Inflammatory macrophage (primary cell): ENCODE measurements at places on chromosomes 6 and 20.

DNA sequence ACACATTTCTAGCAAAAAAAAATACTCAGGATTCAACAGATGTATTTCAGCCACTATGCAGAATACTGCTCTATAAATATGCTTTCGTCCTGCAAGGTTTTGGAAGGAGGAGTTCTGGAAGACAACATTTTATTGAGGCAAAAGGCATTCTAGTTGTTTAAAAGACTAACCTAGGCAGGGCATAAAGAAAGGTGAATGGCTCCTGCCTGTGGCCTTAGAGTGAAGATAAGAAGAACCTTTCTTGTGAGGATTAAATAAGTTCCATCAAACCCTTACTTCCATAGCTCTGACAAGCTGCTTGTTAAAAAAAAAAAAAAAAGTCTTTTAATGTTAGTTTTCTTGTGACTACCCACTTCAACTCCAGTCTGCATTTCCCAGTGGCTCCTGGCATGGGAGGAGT, 139.8 kb downstream of the ADGRB3 start:
- no peak for DNase-seq

GRCh38 chr6:142399739-142400138, 97.9 kb downstream of the ADGRG6 start:
- no peak for DNase-seq

DNA sequence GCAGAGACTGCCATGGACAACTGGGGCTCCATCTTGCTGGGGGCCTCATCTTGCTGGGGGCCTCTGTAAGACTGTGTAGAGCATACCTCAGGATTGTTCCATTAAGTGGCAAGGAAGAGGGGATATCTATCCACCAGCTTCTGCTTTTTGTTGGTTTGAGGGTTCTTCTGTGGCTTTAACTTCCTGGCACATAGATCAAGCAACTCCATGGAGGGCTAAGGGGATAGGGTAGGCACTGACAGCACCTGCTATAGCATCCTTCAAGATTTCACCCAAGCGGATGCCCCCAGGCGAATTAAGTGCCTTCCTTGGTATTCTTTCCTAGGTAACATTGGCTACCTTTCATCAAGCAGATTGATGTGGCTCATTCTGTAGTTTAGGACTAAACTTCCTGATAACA, 3.8 kb upstream of the LRRN4 start:
- no peak for DNase-seq

DNA sequence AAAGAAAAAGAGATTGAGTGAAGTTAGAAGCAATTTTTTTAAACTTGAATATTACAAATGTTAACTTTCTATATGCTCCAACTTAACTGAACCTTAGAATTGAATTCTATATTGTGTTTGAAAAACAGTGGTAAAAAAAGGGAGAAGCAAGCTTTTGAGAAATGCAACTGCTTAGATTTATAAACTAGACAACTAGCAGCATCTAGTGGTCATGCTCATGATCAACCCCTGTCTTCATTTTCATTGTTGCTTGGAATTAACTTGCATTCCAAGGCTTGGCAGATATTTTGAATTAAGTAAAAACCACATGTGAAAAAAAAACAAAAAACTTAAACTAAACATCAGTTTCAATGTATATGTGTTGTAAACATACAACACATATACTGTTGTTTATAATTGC, 113.1 kb downstream of the C6orf58 start:
- no peak for DNase-seq

DNA sequence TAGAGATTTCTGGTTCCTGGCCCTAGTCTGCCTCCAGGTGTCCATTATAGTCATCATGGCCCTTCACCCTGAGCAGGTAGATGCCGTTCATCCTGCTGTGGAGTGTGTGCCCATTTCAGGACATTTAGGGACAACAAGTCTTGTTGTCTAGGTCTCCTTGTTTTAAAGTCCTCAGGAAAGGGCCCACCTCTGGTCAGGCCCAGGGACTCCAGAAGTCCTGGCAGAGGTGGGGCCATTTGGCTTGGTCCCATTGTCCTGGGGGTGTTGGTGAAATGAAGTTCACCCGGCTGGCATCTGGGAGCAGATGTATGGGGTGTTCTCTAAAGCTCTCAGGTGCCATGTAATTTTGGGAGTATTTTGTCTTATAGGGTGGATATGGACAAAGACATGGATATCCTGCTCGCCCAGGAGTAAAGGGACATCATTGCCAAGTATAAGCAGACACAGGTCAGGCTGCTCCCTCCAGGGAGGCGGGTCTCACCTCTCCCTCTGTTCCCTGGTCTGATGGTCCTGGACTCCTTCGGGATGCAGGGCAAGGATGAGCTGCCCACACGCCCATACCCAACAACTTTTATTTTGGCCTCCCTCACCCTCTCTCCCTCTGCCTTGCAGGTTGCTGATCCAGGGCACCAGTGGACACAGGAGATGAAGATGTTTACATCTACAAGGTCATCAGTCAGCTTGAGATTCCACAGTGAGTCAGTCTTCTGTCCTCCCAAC, 31.7 kb upstream of the MAS1L start:
- DNase-seq = no peak

- no peak for DNase-seq
These were observed 94.9 kb downstream of the JARID2 start for GRCh38 chr6:15340775-15341174.

DNA sequence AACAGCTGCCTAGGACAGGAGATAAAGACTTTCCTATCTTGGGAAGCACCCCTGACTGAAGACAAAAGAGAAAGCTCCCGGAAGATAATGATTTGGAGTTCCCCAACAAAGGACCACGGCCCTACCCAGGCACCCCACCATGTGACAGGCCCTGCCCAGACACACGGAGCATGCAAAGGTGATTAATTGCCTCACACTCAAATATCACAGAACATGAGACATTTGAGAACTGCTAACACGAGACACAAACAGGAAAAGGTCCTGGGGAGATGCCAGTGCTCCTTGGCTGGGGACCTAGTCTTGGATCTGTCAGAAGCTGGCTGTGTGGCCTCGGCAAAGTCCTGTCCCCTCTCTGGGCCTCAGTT, 82.5 kb upstream of the PTPN1 start:
- no peak for DNase-seq

GRCh38 chr6:135534773-135535380, 37.3 kb upstream of the AHI1 start:
- DNase-seq = no peak

GRCh38 chr6:170081556-170081955, 209.3 kb downstream of the DLL1 start:
- no peak for DNase-seq

DNA sequence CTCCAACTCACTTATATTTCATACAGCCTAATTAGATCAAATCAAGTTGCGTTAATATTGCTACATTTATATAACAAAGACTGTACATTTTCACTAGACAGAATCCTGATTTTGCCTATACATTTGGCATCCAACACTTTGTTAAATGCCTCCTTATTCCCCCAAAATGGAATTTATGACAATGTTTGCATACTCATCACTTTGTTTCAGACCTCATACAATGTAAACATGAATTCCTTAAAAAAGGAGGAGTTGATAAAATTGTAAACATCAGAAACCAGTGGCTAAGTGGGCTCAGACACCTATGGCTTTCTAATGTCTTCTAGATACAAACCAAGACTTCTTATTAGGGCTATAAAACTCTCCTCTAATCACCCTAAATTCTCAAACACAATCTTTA, 87.3 kb downstream of the CHD6 start:
- no peak for DNase-seq

GRCh38 chr6:9428421-9429172, 986.3 kb downstream of the TFAP2A start:
- DNase-seq = no peak

GRCh38 chr20:6007094-6007528, 46.7 kb downstream of the LRRN4 start:
- no peak for DNase-seq

- peak; percentile 9 for DNase-seq
These were observed 25.5 kb downstream of the FASTKD5 start for GRCh38 chr20:3134151-3134550.

GRCh38 chr6:6376845-6377244, 56.4 kb upstream of the F13A1 start:
- DNase-seq = no peak

DNA sequence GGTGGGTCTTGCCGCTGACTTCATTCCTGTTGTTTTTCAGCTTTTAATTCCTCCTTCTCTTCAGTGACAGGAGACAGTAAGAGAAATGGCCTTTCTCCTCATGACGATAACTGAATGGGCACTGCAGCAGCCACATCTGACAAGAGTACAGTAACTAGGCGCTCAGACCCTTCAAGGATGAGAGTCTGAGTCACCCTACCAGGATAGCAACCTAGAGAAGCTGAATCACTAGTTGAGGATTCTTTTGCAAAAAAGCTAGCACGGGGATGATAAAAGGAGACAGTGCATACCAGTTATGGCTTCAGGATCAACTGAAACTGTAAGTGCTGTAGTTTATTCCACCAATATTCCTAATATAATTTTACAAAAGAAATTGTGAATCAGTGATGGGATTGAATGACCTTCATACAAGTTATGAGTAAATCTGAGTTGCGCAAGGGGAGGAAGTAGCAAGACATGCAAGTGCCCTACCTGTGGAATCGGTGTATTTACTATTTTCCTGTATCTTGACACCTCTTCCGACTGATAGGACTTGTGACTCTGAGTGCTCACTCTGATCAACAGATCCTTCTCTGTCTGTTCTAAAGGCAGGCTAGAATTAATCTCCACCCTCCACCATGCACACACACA, 161.8 kb upstream of the GRIK2 start:
- DNase-seq = no peak

DNA sequence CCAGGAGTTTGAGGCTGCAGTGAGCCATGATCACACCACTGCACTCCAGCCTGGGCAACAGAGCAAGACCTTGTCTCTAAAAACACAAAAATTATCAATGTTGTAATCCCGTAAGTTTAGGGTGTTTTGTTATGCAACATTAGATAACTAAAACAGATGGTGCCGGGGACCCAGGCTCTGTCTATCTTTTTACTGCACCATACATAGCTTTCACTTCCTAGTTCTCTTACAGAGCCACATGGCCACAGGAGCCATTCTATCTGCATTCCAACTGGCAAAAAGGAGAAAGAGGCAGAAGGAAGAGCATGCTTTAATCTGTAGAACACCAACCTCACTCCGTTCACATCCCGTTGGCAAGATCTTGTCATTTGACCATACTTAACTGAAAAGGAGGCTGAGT, 5.4 kb upstream of the TCF15 start:
- no peak for DNase-seq

GRCh38 chr6:110643175-110643574, 166.8 kb upstream of the SLC22A16 start:
- no peak for DNase-seq
